ENCODE measurements at places on chromosomes 13 and 19.

DNA sequence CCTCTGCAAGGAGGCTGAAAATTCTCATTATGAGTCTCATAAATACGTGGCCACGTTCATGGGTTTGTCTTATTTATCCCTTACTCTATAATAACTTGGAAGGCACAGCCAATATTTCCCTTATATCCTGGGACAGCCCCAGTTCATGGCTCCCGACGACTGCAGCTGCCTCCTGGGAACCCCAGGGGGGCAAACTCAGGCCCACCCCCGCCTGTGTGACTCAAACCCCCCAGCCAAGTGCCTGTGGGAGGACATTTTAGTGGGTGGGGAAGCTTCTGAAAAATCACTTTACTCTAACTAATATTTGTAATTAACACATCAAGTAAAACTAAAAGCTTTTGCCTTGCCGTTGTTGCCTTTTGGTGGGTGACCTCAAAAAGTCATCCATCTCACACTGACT lies 14.3 kb downstream of the RASA3 start:
- DNase-seq: no peak

DNA sequence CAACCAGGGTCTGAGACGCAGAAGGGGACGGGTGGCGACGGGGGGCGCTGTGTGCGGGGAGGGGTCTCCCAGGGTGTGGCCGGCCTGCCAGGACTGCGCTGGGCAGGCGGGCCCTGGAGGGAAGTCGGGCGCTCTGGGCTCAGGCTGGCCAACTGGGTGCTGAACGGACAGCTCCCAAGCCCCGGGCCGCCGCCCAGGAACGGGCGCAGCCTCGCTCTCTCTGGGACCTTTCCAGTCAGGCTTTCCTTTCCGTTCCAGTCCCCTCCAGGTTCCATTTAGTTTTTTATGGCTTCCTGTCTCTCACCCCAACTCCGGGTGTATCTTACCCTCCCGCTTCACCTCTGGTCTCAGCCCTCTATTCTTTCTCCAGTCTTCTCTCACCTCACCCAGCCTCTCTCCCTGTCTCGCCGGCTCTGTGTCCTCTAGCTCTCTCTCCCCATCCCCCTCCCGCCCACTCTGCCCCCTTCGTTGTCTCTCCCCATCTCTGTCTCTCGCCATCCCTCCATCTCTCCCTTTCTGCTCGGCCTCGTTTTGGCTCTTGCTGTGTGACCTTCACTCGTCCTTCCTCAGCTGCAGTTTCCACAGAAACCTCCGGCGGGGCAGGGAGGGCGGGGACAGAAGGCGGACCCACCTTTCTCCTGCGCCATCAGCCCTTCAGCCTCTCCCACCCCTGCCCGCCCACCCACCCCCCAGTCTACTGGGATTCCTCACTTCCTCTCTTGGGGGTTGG lies 3.3 kb upstream of the ATP1A3 start:
- peak; percentile 46 for DNase-seq

- no peak for DNase-seq
Observed at GRCh38 chr13:24505256-24505655, 7.3 kb downstream of the PARP4 start.

DNA sequence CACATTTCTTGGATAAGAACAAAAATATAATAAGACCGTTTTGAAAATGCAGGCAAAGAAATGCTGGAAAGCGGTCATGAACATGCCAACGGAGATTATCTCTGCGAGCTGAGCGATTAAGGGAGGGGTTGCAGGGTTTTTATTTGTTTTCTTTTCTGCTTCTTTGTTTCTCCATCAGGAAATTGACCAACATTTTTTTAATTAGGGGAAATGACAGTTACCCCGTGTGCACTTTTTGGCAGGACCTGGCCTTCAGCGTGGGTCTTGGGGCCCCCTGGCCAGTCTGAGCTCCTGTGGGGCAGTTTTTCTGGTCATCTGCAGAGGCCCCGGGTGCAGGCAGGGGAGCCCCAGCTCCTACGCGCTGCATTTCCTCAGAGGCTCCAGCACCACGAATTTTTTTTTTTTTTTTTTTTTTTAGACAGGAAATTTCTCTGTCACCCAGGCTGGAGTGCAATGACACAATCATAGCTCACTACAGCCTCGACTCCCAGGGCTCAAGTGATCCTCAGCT lies 31.3 kb upstream of the HOMER3 start:
- no peak for DNase-seq

GRCh38 chr13:39836038-39836437 lies 180.6 kb downstream of the COG6 start:
- no peak for DNase-seq

GRCh38 chr19:5492635-5493409 lies 37.6 kb downstream of the ZNRF4 start:
- DNase-seq: no peak
